OCI-LY7 (cell line): ENCODE measurements at places on chromosomes 2 and 18.
A peak's percentile ranks its signal among the peaks of the same experiment; 100 is the strongest.

DNA sequence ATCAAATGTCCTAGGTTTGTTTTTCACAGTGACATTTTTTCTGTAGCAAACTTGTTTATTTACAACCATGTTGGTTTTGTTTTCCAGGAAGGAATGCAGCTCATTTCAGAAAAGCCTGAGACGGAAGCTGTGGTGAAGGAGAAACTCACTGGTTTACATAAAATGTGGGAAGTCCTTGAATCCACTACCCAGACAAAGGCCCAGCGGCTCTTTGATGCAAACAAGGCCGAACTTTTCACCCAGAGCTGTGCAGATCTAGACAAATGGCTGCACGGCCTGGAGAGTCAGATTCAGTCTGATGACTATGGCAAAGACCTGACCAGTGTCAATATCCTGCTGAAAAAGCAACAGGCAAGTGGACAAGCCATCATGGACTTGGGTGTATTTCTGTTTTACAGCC is 79.2 kb upstream of the EML6 start:
- no peak for DNase-seq

DNA sequence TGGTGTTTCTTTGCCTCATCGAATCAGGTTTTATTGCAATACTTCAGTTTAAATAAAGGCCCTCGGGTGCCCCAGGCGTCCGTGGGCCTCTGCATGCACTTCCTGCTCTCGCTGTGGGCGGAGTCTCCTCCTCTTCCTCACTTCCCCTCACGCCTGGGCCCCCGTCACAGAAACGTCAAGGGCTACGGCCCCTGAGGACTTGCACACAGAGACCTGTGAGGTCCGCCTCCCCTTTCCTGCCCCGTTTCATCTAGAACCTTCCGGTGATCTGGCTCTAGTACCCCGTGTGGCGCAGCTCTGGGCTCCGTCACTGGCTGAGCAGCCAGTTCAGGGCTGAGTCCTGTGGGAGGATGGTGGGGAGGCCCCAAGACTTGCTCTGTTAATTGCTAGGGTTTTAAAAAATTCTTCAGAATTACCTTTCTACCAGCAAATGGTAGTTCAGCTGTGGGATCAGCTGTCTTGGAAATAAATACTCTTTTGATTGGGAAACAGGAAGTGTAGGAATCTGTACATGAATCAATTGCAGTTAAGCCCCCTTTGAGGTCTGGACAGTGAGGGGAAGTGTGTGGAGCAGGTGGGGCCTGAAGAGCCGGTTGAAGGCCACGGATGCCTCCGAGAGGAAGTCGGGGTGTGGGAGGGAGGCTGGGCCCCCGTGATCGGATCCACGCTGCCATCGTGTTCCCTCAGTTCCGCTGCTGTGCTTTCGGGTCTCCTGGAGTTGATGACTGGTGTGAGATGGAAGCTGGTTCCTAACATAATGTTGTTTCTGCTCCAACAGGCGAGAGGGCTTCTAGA is 10.2 kb downstream of the NFATC1 start:
- peak; percentile 73 for DNase-seq

- no peak for DNase-seq
Observed at GRCh38 chr18:14948163-14948540, 200.2 kb downstream of the ANKRD30B start.

DNA sequence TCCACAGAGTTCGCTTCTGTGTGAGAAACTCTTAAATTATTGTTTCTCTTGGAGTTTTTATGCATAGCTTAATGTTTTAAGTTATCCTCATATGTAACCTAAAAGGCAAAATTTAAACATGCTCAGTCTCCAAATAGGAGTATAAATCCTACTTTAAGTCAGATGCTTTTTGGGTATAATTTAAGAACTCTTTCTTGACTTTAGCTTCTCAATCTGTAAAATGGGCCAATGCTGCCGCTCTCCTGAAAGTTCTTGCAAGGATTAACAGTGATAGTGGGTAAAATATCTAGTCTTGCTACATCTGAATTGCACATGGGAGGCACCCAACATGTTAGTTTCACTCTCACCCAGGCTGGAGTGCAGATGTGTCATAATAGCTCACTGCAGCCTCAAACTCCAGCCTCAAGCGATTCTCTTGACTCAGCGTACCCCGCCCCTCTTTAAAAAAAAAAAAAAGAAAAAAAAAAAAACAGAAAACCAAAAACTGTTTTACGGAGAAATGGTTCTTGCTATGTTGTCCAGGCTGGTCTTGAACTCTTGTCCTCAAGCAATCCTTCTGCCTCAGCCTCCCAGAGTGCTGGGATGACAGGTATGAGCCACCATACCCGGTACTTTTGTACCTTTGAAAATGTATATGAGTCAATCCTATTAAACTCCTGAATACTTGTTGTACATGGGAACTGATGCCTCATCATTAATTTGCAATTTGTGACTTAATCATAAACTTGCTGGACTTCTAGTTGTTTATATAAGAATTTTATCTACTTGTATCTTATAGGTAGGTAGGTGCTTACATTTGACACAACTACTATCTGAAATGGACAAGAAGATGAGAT is 1.8 kb downstream of the FBXO48 start:
- DNase-seq: no peak

DNA sequence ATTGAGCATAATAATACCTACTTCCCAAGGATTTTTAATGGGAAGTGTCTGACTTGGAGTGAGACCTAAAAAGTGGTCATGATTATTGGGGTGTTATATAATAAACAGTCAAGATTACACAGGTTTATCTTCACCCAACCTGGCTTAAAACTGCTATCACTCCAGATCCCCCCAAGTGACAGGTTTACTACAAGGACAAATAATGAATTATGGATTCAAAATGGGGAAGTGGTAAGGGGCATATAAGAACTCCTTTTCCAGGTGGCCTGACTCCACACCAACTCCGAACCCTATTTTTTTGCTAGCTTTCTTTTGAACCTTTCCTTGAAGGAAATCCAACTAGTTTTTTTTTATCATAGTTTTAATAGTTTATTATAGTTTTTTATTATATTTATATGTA is 663.0 kb upstream of the FANCL start:
- no peak for DNase-seq

- no peak for DNase-seq
Observed at GRCh38 chr2:157732596-157732995, 103.9 kb upstream of the ACVR1C start.

- no peak for DNase-seq
Observed at GRCh38 chr2:119156891-119157773, 1.4 kb downstream of the C1QL2 start.

GRCh38 chr2:157748371-157749142 is 119.9 kb upstream of the ACVR1C start:
- no peak for DNase-seq

DNA sequence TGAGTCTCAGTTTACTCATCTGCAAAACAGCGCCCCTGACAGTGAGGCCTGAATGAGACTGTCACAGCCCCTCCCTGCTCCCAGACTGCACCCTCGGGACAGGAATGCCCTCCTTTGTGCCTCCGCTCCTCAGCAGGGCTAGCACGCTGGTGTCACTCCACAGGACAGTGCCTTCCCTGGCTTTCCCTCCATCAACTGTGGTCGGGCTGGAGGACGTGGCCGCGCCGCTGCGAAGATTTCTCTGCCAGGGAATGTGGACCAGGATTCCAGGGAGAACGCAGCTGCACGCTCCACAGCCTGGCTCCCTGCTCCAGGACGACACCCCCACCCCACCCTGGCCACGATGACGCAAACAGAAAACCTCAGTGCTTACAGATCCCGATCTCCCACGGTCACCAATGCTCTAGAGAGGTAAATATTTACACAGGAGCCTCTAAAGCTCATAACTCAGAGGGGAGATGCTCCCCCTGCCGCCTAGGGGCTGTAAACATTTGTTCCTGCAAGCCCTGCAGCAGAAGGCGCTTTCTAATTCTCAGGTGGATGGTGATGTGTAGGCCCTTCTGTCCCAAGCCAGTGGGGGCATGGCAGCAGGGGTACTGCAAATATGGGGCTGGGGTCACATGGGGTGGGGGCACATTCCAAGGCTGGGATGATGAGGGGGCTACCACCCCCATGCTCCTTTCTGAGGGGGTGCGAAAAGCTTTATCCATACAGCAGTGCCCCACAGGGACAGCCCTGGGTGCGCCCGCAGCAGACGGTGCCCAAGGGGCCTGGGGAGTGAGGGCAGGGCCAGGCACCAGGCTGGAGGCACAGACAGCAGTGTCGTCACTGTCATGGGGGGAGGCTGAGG is 12.4 kb downstream of the HS6ST1 start:
- no peak for DNase-seq

DNA sequence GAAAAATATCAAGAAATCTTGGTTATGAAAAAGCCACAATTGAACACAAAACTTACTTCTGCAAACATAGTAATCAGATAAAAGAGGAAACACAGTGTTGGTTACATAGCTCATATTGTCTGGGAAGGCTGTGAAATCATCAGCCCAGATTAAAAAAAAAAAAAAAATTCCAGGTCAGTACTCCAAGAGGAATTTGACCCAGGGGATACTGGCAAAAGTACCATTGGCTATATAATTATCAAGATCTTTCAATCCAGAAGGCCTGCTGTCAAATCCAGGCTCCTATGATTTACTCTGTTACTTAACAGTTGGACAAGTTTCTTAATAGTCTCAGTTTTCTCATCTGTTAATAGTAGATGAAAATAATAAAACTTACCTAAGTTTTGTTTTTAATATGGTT is 12.9 kb upstream of the IKZF2 start:
- DNase-seq: no peak

DNA sequence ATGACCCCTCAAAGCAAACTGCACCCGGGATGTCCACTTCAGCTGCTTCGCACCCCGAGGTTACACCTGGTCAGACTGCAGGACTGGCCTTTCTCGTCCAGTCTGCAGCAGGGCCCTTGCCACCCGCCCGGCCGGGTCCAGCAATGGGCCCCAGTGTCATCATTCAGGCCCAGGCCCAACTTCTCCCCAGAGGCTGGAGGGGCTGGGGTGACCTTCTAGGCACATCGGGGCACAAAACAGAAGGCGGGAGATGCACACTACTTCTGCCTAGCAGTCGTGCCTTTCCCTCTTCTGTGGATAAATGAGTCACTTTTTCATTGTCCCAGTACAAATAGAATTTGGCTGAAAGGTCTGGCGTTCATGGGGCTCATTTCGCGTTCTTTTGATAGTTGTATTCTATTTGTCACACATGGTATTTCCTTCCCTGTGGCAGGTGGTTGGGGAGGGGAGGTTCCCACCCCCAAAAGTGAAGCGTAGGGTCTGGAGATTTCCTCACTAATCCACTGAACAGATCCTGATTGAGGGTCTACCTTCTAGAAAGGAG is 56.9 kb upstream of the ID2 start:
- DNase-seq: no peak

- no peak for DNase-seq
Observed at GRCh38 chr18:24935896-24936295, 416.1 kb downstream of the ZNF521 start.

GRCh38 chr2:237391140-237391539 is 22.8 kb downstream of the COL6A3 start:
- no peak for DNase-seq

DNA sequence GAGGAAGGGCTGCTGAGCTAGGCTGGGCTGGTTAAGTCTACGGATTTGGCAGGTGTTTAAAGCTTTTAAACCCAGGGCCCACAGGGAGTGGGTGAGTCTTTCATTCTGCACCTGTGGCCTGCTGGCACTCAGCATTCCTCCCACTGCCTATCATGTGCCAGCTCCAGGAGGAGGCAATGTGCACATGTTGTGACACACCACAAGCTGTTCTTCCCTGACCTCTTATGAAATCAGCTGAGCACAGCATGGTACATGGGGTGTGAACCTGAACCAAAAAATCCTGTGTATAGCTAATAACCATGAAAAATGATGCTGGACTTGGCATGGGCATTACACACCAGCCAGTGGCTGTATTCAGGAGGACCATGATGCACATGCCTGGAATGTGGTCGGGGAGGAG is 297.9 kb upstream of the MMADHC start:
- no peak for DNase-seq

DNA sequence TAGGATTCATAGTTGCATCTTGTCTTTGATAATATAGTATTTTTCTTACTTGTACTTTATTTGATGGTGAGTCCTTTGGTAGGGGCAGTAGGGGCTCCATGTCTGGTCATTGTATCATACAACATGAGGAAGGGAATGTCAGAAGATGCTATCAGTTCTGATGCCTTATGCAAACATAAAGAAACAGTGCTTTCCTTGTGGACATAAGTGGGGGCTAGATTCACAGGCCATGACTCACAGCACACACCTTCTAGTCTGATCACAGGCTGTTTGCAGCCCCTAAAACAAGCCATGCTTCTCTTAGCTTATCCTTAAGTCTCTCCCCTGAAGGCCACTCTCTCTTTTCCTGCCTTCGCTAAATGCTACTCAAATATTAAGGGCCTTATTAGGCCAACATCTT is 10.7 kb upstream of the SLC14A1 start:
- no peak for DNase-seq

DNA sequence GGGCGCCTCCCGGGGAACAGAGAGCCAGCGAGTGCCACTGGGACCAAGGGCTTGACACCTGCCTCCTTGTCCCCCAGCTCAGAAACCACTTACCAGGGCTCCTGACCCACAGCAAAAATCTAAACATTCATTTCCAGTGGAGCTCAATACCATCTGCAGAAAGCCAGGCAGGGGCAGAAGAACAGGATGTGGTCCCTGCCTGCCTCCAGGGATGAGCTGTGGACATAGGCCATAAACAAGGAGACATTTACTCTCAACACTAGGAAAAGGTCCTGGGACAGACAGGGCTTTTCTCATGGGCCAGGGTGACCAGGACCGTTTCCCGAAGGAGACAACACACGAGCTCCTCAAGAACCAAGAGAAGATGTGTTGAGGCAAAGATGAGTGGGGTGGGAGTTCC is 203.0 kb downstream of the CTIF start:
- no peak for DNase-seq

DNA sequence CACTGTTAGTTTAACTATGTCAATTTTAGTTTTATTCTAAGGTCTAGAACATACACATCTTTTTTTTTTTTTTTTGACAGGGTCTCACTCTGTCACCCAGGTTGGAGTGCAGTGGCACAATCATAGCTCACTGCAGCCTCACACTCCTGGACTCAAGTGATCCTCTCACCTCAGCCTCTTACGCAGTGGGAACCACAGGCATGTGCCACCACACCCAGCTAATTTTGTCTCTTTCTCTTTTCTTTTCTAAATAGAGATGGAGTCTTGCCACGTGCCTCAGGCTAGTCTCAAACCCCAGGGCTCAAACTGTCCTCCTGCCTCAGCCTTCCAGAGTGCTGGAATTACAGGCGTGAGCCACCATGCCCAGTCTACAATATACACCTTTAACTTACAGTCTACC is 69.5 kb upstream of the CHRNA1 start:
- no peak for DNase-seq

DNA sequence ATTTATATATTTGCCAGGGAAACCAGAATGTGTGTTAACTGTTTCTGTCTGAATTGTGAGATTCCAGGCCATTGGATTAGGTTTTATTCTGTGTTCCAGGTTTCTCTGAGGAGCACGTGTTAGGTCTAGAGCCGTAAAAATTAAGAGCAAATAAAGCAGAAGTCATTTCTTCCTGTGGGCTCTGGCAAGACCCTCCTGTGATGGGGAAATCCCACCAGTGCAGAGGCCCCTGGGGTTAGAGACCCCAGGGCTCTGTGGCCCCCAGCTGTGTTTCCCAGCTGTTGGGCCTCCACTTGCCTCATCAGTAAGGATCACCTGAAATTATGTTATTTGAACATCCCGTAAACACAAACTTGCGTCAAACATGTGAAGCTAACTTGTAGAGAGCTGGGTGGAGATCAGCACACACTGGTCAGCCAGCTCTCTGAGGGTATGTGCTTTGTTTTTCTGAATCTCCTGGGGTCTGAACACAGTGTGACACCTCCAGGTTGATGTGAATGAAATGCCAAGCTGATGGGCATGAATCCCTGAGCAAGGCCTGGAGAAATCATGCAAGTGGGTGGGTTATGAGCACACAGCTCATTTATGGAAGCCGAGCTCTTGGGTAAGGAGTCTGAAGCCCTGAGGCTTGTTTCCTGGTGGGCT is 50.3 kb downstream of the HK2 start:
- DNase-seq: no peak

- DNase-seq: no peak
Observed at GRCh38 chr2:8993902-8994278, 9.6 kb downstream of the MBOAT2 start.
